Effector memory CD4-positive, alpha-beta T cell (primary cell): ENCODE measurements at places on chromosomes 4 and X.

GRCh38 chr4:154743683-154744340 lies at the start of gene LRAT:
Gene LRAT (plus strand): TSS chr4:154744000. CDS start chr4:154744327, 327 bp downstream.
- DNase-seq: no peak

- DNase-seq: no peak
Measured at GRCh38 chr4:158523990-158524535, 2.4 kb downstream of the RXFP1 start.

DNA sequence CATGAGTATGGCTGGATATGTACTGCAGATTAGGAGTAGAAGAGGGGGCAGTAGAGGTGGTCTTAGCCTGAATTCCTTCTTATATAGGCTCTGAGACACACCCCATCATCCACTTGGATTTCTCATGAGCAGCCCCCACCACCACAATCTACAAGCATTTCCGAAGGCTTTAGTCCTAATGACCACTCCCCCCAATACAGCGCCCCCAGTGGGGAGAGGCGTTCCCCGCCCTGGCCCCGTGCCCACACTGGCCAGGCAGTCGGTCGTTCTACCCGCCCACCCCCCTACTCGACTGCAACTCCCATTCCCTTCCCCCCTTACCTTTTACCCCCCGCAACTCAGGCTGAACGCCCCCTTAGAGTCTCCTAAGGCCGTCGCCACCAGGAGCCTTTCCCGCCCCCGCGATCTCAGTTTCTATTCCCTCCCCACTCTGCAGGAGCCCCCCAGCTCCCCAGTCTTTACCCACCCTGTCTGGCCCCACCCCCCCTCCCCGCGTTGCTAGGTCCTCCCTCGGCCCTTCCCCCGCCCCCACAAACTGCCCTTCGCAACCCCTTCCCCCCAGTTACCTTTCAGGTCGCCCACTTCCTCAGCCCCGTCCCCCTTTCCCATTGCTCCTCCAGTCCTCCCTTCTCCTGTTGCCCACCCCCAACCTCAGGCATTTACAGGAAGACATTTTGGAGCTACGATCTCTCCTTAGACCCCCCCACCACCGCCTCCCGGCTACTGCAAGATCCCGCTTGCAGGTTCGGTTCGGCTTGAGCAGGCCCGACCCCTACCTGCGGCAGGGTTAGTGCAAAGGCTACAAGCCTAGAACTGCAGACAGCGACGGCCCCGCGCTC lies 468 bp downstream of the ZMYM3 start:
- peak; percentile 32 for DNase-seq

DNA sequence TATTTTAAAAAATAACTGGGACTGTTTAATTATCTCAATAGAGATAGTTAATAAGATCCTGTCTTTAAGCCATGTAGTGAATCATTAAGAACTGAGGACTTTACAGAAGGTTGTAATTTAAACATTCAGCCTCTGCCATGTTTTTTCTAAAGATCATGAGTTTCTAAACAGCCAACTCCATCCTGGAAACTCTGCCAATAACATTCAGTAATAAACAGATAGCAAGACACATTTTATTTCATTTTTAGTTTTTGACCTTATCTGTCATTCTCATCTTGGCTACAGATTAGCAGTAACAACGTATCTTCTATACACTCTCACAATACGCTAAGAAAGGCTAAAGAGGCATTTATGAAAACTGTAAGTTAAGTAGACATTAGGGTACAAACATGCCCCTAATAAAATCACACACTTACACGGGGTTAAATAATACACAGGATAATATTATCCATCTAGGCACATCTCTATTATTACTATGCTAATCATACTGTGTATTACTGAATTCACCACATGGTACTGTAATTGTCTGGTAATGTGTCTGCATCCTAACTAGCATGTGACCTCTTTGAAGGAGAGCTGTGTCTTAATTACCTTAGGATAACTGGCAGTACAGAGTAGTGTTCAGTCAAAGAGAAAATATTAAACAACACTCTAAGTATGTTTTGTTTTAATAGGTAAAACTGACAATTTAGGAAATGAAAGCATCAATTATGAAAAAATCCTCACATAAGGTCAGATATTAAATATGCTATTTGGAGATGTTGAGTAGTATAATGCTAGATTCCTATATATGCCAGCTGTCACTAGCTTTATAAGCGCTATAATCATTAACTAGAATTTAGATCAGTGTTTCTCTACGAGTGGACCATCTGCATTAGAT lies 122.4 kb upstream of the NAP1L5 start:
- no peak for DNase-seq

- no peak for DNase-seq
Measured at GRCh38 chrX:53445977-53446376, 11.8 kb upstream of the HSD17B10 start.

DNA sequence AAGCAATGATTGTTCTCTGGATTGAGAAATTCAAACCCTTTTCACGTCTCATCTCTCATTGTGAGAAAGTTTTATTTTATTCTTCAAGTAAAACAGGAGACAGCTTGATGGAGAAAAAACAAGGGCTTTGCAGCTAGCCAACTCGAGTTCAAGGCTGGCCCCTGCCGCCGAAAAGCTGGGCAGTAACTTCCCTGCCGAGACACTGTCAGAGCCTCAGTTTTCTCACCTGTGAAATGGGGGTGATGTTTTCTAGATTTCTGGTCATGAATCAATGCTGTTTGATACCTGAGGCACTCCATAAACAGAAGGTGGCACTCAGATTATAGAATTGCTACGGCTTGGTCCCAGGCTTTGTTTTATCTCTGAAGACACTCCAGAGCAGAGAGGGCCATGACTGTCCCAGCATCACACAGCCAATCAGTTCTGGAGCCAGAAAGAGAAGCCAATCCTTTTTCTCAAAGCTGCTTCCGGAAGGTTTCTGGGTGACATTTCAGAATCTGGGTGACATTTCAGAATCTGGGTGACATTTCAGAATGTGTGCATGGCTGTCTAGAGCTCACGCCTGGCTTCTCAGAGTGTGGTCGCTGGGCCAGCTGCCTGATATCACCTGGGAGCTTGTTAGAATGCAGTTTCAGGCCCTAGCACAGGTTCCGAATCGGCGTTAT lies 33.2 kb downstream of the HMX1 start:
- DNase-seq: no peak

GRCh38 chr4:171157462-171158082 lies 655.6 kb upstream of the GALNTL6 start:
- no peak for DNase-seq

GRCh38 chrX:74292808-74293123 lies 11.2 kb upstream of the ZCCHC13 start:
- DNase-seq: no peak

DNA sequence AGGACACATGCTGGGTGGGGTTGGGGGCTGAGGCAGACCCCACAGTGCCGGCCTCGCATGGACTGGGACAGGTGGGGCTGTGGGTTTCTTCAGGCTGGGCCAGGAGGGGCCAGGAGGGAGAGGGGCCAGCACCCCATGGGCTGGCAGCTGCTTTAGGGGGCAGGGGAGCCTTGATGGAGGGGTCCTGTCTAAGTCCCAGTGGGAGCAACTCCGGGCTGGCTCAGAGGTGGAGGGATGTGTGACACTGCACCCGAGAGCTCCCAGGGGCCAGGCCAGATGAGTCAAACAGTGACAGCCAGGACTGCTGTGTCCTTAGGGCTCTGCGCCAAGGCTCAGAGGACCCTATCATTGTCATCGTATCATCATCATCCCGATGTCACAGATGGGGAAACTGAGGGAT lies 4.4 kb upstream of the ABLIM2 start:
- DNase-seq: no peak
